ENCODE measurements at places on chromosomes 6 and 20.

GRCh38 chr20:5895626-5896025 is 54.7 kb downstream of the TRMT6 start:
- DNase-seq, result no peak

GRCh38 chr6:127058936-127059335 is 59.5 kb upstream of the RSPO3 start:
- no peak for DNase-seq

- no peak for DNase-seq
Measured at GRCh38 chr6:108768166-108768555, 80.1 kb upstream of the ARMC2 start.

- peak; percentile 57 for DNase-seq
Measured at GRCh38 chr6:6556738-6557503, 31.6 kb upstream of the LY86 start.

DNA sequence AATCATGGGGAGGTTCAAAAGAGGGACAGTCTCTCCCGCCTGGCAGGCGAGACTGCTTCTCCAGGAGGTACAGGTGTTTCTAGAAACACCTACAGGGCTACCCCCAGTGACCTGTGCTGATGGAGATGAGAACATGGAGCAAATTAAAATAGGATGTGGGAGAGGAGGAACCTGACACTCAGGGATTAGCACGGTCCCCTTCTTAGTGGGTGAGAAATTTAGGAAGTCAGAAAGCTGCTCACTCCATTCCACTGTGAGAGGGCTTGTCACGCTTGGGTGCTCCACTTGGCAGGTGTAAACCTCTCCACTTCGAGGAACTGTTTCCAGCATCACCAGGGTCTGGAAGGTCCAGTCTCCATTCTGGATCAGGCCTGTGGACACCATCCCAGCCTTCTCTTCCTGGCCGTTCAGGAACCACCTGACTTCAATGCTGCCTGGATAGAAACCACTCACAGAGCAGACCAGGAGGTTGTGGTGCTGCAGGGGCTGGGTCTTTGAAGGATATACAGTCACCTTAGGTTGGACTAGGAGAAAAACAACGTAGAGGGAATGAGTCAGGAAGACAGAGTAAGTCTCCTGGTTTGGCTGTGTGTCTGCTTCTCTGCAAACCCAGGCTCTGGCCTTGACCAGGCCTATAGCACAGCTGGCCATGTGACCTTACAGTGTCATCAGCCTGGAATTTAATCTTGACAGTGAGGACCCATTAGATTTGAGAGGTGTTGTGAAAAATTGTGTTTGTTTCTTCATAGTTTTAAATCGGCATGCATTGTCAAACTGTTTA is 8.1 kb downstream of the HLA-DRB1 start:
- DNase-seq, result no peak

- no peak for DNase-seq
Measured at GRCh38 chr6:158803733-158804143, 15.4 kb downstream of the EZR start.

GRCh38 chr20:62305149-62305764 is 2.5 kb downstream of the ADRM1 start:
- DNase-seq, result peak; percentile 20

- no peak for DNase-seq
Measured at GRCh38 chr20:50073500-50073899, 39.5 kb downstream of the UBE2V1 start.

- no peak for DNase-seq
Measured at GRCh38 chr6:146937316-146937715, 266.9 kb upstream of the STXBP5 start.

DNA sequence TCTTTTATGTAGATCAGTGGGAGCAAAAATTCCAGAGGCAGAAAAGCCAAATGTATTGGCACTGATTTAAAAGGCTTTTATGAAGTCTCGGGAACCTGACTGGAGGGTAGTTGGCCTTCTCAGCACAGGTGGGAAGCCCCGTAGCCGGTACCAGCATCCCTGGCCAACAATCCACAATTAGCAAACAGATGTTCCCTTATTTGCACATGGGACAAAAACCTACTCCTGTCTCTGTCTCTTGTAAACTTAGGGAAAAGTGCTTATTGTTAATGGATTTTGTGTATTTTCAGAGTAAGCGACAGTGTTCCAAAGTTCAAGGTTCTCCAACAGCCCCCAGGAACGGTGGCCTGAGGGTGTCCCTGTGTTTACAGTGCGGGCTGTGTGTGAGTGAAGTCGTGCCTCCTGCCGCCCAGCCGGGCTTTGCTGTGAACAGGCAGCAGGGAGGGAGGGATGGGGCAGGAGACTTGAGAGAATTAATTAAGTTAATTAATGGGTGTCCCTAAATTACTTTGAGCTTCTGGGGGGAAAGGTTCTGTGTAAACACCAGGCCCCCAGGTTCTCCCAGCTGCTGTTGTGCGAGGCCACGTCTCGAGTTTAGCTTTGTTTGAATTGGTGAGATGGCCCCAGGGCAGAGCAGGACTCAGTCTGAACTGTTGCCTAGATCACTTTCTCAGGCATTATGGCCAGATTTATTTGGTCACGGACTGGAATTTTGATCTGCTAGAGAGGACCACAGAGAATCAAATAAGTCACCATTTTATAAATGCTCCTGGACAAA is 3.9 kb downstream of the SYNJ2 start:
- DNase-seq, result no peak

- DNase-seq, result no peak
Measured at GRCh38 chr6:155147958-155148663, 115.7 kb upstream of the CLDN20 start.

DNA sequence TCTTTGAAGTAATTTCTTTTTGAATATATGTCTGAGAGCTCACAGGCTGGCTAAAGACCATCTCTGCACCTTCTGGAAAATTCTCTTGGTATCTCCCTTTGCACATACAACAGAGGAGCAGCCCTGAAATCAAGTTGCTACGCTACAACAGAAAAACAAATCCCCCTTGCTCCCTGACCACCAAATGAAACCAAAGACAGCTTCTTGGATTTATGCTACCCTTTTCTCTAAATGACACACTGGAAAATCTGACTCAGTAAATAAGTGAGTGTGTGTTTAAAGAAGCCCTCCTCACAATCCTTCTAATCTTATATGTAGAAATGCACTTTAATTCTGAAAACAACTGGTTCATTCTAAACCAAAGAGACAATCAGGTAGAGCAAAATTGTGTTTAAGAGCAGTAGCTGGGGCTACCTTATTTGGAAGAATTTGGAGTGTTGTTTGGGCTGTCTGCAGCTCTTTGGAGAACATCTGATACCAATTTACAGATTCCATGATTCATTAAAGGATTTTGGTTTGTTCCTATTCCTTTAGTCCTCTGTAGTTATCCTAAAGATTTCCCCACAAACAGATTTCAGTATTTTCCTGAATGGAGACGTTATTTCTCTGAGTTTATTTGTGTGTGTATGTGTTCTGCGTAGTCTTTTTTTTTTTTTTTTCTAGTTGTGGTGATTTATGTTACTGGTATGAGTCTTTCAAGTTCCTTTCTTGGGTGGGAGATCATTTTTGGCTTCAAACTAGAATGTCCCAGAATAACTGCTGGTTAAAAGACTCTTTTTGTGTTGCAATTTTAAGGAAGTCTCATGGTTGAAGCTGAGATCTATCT is 36.4 kb upstream of the UTRN start:
- no peak for DNase-seq

DNA sequence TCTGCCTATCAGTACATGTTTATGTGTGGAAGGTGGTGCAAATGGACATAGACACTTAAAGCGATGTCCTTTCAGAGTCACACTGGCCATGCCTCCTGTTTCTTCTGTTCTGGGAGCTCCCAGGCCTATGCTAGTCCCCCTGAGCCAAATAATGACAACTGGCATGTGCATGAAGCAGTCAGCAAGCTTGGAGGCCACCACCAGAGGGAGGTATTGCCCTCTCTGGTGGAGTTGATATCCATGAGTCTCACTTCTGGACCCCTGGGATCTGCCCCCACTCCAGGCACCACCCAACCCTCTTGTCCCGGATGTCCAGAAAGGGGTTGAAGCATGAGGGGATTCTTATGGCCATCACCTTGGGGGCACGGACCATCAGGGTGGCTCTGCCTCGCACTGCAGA is 172.2 kb downstream of the AIG1 start:
- DNase-seq, result peak; percentile 1

DNA sequence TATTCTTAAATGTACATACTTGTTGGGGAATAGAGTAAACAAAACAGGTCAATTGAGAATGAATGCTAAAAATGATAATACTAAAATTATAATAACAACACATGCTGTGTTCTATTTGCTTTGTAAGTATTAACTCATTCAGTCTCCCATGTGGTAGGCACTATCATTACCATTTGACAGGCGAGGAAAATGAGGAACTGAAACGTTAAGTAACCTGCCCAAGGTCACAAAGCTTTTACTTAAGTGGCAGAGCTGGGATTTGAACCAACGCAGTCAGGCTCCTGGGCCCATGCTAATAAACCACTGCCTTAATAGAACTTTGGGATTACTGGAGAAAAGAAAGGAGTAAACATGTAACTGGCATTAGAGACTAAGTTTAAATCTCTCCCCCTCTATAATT is 3.8 kb downstream of the NSFL1C start:
- no peak for DNase-seq

GRCh38 chr20:18223409-18223808 is 64.9 kb upstream of the ZNF133 start:
- DNase-seq, result no peak

- DNase-seq, result no peak
Measured at GRCh38 chr6:112618849-112619248, 271.7 kb downstream of the RFPL4B start.

DNA sequence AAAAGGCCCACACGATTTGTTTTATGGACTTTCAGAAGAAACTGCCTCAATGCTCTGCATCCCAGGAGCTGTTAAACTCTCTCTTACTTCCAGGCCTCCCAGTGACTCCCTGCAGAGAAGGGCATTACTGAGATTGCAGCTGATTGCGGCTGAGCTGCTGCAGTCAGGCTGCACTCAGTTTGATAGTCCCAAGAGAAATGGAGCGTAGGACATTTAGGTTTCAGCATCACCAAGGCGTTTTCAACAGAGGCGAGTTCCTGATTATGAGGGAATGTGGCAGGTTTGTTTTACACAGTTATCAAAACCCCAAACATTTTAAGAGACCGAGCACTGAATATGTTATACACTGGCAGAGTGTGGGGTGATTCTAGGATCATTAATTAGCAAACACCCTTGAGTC is 145.6 kb downstream of the TBX18 start:
- DNase-seq, result no peak

- no peak for DNase-seq
Measured at GRCh38 chr20:61929561-61929960, 136.1 kb downstream of the TAF4 start.

- no peak for DNase-seq
Measured at GRCh38 chr20:58719971-58720371, 27.4 kb downstream of the NPEPL1 start.

DNA sequence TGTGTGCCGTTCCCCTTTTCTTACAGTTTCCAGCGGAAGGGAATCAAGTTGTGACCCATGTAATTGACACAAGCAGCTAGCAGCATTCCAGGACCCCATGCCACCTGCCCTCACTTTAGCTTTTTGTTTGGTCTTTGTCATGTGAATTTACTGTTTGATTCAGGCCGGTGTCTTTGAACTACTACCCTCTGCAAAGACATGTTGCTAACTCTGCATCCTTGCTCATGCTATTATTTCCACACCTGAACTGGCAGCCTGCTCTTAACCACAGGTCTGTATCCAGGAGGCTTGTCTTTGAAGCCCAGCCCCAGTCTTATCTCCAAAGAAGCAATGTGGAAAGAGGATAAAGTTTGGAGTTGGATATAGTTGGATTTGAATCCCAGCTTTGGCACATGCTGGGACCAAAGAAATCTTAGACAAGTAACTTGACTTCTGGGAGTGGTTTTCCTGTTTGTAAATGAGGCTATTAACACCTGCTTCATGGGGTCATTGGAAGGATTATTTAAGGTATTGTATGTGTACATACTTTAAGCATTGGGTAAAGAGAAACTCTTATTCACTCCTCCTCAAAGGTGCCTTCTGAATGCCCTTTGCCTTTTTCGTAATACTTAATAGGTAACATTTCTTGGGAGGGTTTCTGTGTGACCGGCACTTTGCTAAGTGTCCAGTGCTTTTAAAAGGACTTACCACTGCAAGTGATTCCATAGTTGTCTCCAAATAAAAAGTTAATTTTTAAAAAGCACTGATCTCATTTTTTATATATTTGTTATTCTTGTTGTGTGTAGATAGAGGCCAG is 52.4 kb downstream of the RALY start:
- DNase-seq, result no peak

GRCh38 chr6:135604035-135604860 is 106.7 kb upstream of the AHI1 start:
- no peak for DNase-seq

GRCh38 chr6:144659202-144660182 is 374.4 kb downstream of the UTRN start:
- DNase-seq, result no peak

- no peak for DNase-seq
Measured at GRCh38 chr6:11251553-11252360, 19.3 kb upstream of the NEDD9 start.

DNA sequence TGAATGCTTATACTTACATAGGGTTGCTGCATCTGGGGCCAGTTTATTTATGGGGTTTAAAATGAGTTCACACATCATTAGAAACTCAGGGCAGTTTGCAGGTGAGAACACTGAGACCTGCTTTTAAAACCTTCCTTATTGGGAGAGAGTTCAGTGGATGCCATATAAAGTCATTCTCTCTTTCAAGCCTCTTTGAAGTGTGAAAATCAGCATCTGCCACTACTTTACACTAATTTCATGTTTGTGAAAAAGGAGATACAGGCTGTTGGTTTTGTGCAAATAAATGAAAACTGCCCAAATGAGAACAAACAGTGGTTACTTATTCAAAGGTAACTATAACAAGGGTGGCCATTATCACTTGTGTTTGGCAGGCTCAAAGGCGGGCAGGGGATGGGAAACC is 530.5 kb downstream of the KIF16B start:
- no peak for DNase-seq

DNA sequence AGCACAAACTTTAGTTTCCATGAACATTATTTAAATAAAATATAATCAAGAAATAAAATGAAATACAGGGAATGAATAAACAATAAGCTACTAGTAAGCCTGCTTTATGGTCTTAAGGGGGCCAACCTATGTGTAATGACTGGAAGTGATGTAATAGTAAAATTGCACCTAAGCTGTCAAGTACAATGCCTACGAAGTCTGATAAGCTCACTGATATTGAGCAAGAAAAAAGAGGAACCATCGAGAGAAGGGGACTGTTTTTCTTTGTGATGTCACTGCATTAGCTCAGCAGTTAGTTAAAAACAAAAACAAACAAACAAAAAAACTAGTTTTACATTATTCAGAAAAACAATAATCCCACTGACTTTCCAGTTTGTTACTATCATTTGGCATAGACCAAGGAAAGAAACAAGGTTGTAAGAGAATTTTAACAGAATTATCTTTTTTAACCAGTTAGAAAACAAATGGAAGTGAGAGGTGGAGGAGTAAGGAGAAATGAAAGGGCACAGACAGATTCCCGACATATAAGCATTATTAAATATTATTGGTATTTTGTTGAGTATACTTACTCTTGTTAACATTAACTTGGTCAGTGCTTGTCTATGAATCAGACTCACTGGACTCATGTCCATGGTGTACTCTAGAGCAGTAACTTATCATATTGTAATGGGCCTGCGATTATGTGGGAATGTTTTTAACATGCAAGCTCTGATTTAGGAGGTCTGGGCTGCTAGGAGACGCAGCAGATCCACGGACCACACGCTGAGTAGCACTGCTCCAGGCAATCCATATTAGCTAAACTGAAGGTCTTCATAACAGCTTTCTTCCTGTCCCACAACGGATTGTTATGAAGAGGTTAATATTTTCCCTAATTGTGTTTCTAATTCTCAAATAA is 99.6 kb upstream of the HMGCLL1 start:
- DNase-seq, result no peak

- DNase-seq, result no peak
Measured at GRCh38 chr20:62147528-62147927, 4.0 kb downstream of the SS18L1 start.

GRCh38 chr6:146594495-146594894 is 4.3 kb upstream of the ADGB start:
- DNase-seq, result no peak
